Chondrocyte (in vitro differentiated cells): ENCODE measurements at places on chromosomes 2 and 18.

DNA sequence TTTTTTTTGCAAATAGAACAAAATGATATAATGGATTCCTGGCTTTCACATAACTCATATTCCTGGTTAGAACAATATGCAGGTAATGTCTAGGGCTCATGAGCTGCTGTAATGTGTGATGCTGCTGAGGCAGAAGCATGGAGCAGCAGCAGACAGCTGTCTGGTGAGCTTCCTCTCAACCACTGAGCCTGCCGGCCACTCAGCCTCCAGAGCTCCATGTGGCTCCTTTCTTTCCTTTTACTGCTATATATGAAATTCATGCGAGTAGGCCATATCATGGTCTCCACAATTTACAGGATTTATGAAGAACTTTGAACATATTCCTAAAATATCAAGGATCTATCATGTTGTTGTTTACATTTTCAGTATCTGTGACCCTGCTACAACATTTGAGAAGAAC, 120.9 kb downstream of the MEP1B start:
- no peak for DNase-seq

- no peak for DNase-seq
Observed at GRCh38 chr2:147051814-147052213, 793.0 kb upstream of the ACVR2A start.

DNA sequence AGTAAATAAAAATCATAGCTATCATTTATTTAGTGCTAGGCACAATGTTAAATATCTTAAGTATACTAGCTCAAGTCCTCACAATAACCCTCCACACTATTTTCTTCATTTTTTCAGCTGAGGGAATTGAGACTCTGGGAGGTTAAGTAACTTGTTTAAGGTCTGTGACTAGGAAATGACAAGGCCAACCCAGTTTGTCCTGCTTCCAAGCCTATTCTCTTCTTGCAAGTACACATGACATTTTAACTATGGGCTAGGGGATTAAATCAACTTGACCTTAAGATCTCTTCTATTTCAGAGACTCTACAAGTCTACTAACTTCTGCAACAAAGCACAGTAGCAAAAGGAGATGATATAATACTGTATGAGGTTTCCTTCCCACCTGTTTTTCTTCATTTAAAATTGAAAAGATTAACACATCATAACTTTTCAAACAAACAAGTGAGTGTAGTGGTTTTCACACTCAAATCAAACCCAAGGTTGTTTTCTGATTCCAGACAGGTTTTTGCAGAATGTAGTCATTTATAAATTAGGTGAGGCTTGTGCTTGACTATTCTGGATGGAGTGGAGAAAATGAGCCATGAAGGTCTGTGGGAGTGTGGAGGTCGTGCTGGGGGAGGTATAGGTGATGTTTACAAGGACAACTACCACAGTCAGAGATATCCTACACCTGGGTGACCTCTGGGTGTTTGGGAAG, 57.0 kb downstream of the CD28 start:
- no peak for DNase-seq

GRCh38 chr2:152529420-152530115, 187.7 kb downstream of the PRPF40A start:
- no peak for DNase-seq

- DNase-seq: no peak
Observed at GRCh38 chr2:239230318-239231052, 170.3 kb downstream of the HDAC4 start.

- DNase-seq: no peak
Observed at GRCh38 chr2:136013136-136013685, 27.8 kb upstream of the DARS1 start.

DNA sequence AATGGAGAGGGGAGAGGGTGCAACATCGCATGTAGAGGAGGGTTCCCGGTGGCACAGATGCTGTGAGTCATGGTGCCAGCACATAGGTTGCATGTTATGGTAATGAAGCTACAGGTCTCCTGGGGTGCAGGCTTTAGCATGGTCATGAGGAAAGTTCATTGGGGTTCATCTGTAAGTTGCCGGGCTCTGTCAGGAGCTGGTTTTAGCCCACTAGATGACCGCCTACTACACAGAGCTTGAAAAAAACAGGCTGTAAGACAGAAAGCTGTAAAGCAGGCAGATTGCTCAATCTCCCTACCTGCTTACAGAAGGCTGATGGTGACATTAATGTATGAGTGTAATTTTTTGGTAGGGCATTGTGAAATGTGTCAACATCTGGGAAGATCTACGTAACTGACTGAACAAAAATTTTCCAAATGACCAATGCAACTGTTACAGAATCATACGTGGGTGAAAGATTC, 23.9 kb downstream of the DYSF start:
- DNase-seq: no peak

GRCh38 chr2:32683520-32684086, 55.8 kb downstream of the TTC27 start:
- DNase-seq: no peak

- DNase-seq: no peak
Observed at GRCh38 chr2:46849721-46850556, 65.7 kb downstream of the MCFD2 start.

DNA sequence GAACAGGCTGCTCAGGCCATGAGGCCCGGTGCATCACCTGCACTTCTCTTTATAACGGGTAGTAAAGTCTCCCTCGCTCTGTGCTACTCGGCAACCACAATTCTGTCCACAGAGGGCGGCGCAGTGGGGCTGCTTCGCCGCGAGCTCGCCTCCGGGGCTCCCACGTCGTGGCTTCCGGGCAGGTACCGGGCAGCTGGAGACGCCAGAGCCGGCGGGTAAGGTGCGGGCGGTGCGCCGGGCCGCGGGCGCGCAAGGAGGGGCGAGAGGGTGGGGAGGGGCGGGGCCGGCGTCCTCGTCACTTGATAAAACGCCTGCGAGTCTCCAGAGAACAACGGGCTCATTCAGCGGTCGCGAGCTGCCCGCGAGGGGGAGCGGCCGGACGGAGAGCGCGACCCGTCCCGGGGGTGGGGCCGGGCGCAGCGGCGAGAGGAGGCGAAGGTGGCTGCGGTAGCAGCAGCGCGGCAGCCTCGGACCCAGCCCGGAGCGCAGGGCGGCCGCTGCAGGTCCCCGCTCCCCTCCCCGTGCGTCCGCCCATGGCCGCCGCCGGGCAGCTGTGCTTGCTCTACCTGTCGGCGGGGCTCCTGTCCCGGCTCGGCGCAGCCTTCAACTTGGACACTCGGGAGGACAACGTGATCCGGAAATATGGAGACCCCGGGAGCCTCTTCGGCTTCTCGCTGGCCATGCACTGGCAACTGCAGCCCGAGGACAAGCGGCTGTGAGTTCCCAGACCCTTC, at the start of gene ITGA6:
Gene ITGA6, plus strand, starts transcription at position 331 of the 734 bp plus-strand sequence.
- no peak for DNase-seq

- DNase-seq: no peak
Observed at GRCh38 chr2:142467321-142467720, 336.5 kb upstream of the LRP1B start.

DNA sequence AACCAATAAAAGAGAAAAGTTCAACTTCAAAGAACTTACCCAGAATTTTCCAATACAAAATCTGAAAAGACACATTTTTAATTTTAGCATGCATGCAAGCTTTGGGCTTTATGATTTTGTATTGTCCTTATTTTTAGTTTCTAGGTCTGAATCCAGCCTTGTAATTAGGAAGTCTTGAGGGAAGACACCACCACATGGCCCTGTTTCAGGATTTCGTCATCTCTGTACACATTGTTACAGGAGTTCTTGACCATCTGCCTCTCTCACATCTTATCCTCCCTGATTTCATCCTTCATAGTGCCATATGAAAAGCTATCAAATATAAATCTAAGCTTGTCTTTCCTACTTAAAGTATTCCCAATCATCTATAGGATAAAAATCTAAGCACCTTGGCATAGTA, 176.1 kb downstream of the TXNL1 start:
- no peak for DNase-seq

- no peak for DNase-seq
Observed at GRCh38 chr2:224931956-224932355, 110.3 kb downstream of the DOCK10 start.

GRCh38 chr18:23971666-23972230, 42.8 kb upstream of the TTC39C start:
- no peak for DNase-seq

- DNase-seq: no peak
Observed at GRCh38 chr2:85830645-85831044, 58.1 kb downstream of the ST3GAL5 start.

DNA sequence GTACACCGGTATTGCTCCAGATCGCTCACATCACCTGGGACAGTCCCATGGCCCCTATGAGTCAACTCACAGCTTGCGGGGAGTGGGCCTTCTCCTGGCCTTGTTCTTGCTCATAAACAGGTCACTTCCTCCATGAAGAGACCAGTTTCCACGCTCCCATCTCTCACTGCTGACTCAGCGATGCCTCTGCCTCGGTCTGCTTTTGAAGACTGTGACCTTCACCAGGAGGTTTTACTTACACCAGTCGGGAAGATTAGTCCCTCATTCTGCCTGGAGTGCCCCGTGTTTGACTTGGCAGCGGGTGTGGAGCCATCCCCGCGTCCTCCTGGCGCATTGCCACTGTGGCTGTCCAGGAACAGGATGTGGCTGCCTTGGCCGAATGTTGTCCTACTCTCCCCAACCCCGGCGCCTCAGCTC, 159.8 kb downstream of the RHBDD1 start:
- no peak for DNase-seq

GRCh38 chr18:76894566-76895346, 72.4 kb downstream of the ZNF236 start:
- no peak for DNase-seq

DNA sequence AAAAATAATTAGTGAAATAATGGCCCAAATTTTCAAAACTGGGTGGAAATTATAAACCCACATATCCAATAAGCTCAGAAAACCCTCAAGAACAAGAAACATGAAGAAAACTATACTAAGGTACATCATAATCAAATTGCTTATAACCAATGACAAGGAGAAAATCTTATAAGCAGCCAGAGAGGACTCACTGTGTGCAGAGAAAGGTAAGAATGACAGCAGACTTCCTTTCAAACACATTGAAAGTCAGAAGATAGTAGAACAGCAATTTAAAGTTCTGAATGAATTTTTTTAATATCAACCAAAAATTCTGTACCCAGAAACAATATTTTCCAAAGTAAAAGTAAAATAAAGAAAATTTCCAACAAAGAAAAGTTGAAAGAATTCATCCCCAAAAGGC, 197.7 kb upstream of the RAB12 start:
- no peak for DNase-seq

- DNase-seq: no peak
Observed at GRCh38 chr2:192499476-192499875, 304.7 kb upstream of the TMEFF2 start.

DNA sequence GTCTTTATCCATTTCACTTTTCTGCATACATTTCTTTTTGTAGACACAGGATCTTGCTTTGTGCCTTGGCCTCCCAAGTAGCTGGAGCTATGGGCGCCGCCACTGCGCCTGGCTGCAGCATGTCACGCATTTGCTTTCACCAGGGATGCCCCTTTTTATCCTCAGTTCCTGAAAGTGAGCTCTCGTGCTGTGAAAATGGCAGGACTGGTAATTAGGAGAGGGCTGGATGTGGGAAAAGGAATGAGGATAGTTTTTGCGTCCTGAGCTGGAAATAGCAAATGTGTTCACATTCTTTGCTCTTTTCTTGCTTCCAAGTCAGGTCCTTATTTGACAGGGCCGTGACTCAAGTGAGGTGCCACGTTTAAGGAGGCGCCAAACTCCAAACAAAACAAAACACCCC, 104.6 kb downstream of the LDLRAD4 start:
- DNase-seq: no peak

- no peak for DNase-seq
Observed at GRCh38 chr2:88331239-88331638, 121.3 kb downstream of the FOXI3 start.

DNA sequence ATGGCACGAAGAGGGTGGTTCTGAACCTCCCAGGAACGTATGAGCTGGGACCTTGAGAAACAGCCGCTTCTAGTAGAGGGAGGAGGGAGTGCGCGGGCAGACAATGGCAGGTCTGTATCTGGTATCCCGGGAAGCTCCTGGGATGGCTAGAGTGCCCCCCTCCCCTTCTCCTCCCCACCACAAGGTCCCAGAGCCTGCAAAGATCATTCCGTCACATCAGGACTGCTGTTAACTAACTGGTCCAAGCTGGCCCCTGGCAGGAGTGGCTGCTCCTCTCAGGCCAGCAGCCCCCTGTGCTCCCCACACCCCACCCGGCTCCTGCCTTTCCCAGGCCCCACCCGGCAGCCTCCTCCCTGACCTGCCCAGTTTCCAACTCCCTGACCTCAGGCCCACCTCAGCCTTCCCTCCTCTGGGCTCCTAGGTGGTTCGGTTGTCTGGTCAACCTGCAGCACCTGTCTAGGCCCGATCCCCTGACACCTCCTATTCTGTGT, 75.0 kb downstream of the TPO start:
- DNase-seq: peak; percentile 71

- DNase-seq: no peak
Observed at GRCh38 chr2:125850541-125850940, 805.4 kb upstream of the GYPC start.

- no peak for DNase-seq
Observed at GRCh38 chr2:201006704-201007103, 43.2 kb upstream of the ORC2 start.

GRCh38 chr18:59232309-59233016, 12.5 kb downstream of the GRP start:
- no peak for DNase-seq

DNA sequence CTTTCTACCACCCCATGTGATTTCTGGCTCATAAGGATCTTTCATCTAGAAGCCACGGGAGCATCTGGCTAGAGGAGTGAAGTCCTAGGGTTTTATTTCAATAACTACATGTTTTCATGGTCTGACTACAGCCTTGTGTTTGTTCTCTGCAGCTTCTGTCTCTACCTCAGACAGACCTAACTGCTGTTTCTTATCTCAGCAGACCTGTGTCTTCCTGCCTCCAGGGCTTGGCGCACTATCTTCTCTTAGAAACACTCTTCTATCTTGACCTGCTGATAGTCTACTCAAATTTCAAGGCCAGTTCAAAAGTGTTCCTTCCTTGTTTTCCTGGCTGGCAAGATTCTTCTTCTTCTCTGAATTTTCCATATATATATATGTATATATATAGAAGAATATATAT, 11.0 kb upstream of the TRIB2 start:
- DNase-seq: no peak

DNA sequence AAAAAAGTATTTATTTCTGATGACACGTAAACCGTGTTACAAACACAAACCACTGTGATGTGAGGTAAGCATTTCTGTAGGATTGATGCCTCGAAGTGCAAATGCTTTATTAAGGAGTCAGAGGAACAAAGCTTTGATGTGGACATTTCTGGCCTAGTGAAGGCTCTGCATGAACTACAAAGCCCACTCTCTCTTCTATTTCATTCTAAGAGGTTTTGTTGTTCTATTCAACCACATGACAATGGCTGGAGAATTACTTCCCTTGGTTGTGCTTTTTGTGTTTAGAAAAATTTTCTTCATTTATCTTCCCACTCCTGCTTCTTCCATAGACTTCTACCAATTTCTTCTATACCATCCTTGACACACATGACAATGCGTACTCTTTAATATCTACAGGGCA, 125.7 kb upstream of the CCDC195 start:
- DNase-seq: no peak

DNA sequence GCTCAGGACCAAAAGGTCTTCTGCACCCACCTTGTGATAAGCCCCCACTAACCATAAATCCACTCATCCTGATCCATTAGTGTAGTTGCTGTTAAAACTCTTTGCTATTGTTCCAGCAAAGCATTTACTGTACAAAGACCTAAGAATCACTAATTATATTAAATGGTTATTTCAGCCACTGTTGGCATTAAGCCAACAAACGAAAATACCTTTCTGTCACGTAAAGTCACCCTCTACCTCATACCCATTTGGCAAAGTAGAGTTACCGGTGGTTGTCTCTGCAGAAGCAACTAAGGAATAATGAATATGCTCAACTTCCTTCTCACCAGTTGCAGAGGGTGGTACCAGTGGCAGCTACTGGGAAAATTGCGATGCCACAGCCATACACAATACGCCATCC, 224.5 kb downstream of the SP3 start:
- DNase-seq: no peak
